Stimulated activated CD4-positive, alpha-beta T cell treated with anti-CD3 and anti-CD28 coated beads, Interleukin-2, amount 100 ng/mL, for 4 hours (primary cell): ENCODE measurements at places on chromosomes 5 and 9.

DNA sequence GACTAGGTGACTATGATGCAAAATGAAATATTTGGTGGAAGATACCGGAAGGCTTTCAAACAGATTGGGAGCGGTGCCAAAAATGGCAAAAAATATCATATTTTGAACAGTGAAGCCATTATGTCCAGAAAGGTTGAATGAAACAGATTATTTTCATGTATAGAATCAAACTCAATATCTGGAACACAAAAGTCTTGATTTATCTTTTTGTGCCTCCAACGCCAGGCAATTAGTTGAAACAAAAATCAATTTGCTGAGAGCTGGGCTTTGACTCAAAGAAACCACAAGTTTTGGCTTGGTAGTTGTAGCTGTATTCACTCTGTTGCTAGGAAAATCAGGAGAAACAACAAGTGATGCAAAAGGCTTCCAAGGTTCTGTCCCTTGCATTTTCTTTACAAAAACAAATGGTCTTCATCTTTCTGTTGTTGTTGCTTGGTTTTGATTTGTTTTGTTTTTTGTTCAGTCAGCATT, 421.7 kb upstream of the TYRP1 start:
- DNase-seq = no peak

GRCh38 chr9:81086416-81086815, 602.9 kb downstream of the TLE1 start:
- no peak for DNase-seq

GRCh38 chr9:121824651-121825030, 173.2 kb downstream of the DAB2IP start:
- DNase-seq = no peak

- no peak for DNase-seq
These were observed 3.3 kb downstream of the OR1L8 start for GRCh38 chr9:122579874-122580273.

- DNase-seq = no peak
These were observed 99.2 kb downstream of the UHRF2 start for GRCh38 chr9:6512085-6512657.

GRCh38 chr9:76445976-76446375, 13.0 kb upstream of the GCNT1 start:
- DNase-seq = no peak

DNA sequence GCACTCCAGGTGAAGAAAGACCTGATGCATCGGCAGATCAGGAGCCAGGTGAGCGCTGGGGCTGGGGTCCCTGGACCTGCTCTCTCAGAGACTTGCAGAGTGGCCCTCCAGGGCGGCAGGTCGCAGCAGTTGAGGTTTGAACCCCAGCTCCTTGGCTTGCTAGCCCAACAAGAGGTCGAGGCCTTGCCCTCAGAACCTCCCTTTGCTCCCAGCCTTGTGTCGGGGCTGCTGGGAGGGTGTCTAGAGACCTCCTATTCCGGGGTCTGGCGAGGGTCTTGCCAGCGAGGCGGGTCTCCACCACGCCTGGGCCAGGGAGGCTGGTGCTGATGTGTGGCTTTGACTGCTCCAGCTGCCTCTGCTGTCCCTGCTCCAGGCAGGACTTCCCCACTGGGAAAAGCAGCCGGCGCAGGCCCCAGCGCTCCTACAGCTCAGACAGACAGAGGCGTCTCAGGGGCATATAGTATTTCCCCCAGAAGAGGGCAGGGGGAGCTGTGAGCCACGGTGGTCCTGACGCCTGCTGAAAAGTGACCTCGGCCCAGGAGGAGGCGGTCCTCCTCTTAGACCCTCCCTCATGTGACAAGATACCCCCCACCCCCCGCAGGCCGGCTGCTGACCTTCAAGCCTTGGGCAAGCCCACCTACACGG, 38.3 kb downstream of the LRSAM1 start:
- DNase-seq = no peak

- no peak for DNase-seq
These were observed 1.2 kb downstream of the IER5L start for GRCh38 chr9:129176701-129177442.

DNA sequence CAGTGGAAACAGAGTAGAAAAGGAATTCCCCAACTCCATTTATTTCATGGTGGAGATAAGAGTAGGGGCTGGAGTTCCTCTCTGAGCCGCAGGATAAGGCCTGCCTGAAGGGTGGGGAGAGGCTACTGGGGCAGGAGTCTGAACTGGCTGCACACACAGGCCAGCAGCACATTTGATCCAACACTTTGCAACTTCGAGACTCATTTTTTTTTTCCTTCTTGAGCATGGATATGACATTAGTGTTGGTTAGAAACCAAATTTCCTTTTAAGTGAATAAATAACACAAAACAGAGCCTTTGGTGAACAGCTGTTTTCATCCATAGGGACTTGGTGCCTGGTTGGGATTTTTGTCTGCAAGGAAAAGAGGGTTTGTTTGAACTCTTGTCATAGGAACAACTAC, 76.6 kb downstream of the RALGPS1 start:
- DNase-seq = no peak

- no peak for DNase-seq
These were observed 1248.0 kb downstream of the MAT2B start for GRCh38 chr5:164753434-164753833.

GRCh38 chr5:154287136-154287535, 96.6 kb downstream of the GALNT10 start:
- DNase-seq = no peak

- DNase-seq = no peak
These were observed 416.4 kb upstream of the IRX1 start for GRCh38 chr5:3179220-3179619.

DNA sequence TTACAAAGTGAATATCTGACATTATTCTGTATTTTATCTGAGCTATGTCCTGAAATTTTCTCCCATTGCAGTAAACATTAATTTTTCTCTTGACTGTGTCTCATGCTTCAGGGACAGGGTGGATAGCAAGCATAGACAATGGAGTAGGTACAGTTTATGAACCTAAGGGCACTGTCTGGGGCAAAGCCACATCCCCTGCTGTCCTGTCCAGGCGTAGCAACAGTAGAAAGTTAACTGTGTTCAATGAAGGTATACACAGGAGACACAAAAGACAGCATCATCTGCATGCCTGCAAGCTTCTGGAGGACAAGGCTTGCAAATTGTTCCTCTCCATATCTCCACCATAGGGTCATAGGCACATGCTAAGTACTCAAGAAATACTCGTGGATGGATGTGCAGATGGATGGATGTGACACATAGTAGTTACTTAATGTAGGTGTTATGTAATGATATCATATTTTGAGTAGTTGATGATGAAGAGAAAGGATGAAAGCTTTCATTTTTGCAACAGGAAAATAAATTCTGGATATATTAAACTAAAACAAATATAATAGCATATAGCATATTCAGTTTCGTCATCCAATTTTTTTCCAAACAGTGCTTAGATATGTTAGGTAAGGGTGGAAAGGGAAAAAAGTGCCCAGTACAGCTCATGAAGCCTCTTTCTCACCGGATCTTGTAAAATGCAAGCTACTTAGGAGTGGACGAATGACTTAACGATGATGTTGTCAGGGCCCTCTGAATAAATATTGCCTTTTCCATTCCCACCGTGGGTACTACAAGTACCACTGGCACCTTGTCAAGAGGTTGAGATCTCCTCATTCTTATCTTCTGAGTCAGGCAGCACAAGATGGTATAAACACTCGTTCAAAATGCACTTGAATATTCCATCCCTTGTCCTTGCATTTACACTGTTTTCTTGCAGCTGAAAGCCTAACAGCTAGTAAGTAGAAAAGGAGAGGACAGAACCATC, 19.9 kb upstream of the ZSWIM6 start:
- no peak for DNase-seq

- DNase-seq = no peak
These were observed 33.8 kb upstream of the TMEM250 start for GRCh38 chr9:136152543-136152866.

- DNase-seq = no peak
These were observed 416.4 kb downstream of the EFNA5 start for GRCh38 chr5:107254214-107254901.

- no peak for DNase-seq
These were observed 4.3 kb downstream of the RHOBTB3 start for GRCh38 chr5:95735406-95735805.

- no peak for DNase-seq
These were observed 33.6 kb downstream of the ZNF608 start for GRCh38 chr5:124712731-124713305.

DNA sequence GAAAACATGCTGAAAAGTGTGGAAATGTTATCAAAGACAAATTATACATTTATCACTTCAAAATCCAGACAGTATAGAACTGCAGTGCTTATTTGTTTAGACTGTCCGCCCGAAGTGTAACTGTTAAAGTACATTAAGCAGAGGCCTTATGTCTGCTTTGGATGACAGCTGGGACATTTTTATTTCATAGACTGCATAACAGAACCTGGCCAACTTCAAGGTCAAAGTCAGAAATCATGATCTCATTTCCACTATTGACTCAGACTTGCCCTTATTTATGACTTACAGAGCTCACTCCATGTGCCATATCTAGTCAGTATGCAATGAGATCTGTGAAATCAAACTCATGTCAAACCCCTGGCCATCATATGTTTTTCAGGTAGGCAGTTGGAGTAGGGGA, 87.7 kb downstream of the RAB3C start:
- DNase-seq = no peak

DNA sequence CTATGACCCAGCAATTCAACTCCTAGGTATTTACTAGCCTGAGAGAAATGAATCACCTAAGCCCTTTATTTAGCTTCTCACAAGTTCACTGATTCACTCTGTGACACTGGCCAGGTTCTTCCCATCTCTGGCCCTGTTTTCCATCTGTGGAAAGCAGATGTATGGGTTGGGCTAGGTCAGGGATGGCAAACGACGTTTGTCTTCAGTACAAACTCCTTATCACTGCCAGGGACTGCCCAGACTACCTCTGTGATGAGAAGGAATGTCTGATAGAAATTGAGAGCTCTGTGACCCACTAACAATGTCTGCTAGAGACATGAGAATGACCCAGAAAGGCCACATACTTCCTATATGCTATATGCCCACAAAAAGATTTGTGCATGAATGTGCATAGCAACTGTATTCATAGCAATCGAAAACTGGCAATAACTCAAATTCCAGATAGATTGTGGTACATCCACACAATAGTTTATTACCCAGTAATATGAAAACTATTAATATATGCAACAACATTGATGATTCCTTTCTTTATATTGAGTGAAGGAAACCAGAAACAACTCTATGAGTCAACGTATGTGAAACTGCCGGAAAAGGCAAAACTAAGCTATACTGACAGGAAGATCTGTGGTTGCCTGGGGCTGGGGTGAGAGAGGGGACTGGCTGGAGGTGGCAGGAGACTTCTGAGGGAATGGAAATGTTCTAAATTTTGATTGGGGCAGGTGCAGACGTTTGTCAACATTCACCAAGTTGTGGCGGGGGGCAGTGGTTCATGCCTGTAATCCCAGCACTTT, 32.0 kb upstream of the ADAM19 start:
- peak; percentile 59 for DNase-seq

GRCh38 chr5:180283026-180283615, 8.8 kb downstream of the MAPK9 start:
- no peak for DNase-seq

- DNase-seq = no peak
These were observed 13.4 kb upstream of the ZDHHC21 start for GRCh38 chr9:14706530-14707140.

GRCh38 chr9:112378328-112379176, 1.4 kb upstream of the HSDL2 start:
- DNase-seq = no peak

GRCh38 chr5:2754581-2755075, 3.2 kb upstream of the IRX2 start:
- no peak for DNase-seq

DNA sequence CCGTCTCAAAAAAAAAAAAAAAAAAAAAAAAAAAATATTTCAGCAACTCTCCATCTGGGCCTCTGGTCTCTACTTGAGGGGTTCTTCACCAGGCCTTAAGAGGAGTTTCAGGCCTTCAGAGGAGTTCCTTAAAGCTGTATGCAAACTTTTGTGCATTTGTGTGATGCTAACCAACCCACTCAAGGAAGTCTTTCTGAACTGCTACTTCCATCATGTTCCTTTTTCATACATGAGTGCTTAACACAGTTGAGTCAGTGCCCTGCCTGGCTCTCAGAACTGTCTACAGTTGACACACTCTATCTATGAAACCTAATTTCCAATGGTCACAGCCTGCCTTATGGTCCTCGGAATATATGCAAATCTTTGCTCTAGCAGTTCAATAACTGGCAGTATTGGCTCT, 146.5 kb downstream of the MEF2C start:
- no peak for DNase-seq

DNA sequence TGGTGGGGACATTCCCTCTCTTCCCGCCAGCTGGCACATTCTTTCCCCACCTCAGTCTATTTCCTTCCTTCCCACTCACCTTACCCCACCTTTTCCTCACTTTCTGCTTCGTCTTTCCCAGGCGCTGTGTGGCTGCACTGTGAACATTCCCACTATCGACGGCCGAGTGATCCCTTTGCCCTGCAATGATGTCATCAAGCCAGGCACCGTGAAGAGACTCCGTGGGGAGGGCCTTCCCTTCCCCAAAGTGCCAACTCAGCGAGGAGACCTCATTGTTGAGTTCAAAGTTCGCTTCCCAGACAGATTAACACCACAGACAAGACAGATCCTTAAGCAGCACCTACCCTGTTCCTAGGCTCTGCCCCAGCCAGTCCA, 7.3 kb downstream of the DNAJB5 start:
- no peak for DNase-seq

DNA sequence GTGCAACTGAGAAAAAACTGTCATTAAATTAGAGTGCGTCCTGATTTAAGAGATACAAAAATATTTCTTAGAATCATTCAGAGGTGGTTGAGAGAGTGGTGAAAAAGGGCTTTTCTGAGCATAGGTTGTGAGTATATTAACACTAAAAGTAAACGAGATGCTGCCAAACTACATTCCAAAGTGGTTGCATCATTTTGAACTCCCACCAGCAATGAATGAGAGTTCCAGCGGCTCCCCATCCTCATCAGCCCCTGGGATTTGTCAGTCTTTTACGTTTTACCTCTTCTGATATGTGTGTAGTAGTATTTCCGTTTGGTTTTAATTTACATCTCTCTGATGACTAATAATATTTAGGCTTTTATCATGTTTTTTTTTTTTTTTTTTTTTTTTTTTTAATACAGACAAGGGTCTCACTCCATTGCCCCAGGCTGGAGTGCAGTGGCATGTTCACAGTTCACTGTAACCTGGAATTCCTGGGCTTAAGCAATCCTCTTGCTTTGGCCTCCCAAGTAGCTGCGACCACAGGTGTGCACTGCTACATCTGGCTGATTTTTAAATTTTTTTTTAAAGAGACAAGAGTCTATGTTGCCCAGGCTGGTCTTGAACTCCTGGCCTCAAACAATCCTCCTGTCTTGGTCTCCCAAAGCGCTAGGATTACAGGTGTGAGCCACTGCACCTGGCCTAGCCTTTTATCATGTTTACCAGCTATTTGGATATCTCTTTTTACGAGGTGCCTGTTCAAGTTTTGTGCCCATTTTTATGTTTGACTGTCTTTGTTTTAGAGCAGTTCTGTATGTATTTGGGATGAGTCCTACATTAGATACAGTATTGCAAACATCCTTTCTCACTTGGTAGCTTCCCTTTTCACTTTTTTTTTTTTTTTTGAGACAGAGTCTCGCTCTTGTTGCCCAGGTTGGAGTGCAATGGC, 17.0 kb downstream of the PRRT1B start:
- DNase-seq = no peak

- DNase-seq = no peak
These were observed 75.0 kb downstream of the NR6A1 start for GRCh38 chr9:124696101-124696500.
